ENCODE measurements at places on chromosomes 11 and 22.
A peak's percentile ranks its signal among the peaks of the same experiment; 100 is the strongest.

GRCh38 chr22:21626073-21626734 lies 3.6 kb downstream of the YDJC start:
- DNase-seq: no peak

- no peak for DNase-seq
Observed at GRCh38 chr11:117606790-117607189, 190.2 kb downstream of the DSCAML1 start.

DNA sequence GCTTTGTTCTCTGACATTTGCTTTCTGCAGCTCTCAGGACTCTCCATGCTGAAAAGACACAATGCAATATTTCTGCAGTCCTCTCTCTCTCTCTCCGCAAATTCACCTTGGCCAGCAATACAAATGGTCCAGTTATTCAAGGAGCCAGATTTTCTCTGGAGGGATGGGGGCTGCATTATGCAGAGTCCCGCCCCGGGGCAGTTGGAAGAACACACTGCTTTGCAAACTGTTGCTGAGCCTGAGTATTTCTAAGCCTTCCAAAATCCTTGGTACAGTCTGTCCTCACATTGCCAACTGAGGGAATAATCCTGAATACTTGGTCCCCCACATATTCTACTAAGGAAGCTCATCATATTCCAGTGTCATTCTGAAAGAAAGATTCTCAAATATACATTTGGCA lies 94.3 kb upstream of the ZC3H12C start:
- no peak for DNase-seq

- peak; percentile 87 for DNase-seq
Observed at GRCh38 chr22:30968924-30969531, at the start of gene TUG1. TSS of gene TUG1 (plus strand) at chr22:30969265.

DNA sequence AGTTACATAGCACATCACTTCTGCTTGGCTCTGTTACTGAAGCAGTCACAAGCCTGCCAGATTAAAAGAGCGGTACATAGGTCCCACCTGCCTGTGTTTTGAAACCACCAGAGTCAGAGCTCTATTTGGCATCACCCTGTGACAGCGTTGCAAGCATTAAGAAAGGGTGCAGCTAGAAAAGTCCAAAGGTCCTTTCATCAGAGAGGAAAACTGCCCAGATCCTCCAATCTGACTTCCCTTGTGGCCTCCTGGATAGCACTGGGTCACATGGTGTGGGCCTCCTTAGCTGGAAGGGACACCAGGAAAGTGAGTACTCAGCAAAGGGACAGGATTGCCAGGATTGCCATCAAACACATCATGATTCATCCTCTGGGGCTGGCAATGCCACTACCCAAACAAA lies 22.9 kb downstream of the STX3 start:
- DNase-seq: no peak

DNA sequence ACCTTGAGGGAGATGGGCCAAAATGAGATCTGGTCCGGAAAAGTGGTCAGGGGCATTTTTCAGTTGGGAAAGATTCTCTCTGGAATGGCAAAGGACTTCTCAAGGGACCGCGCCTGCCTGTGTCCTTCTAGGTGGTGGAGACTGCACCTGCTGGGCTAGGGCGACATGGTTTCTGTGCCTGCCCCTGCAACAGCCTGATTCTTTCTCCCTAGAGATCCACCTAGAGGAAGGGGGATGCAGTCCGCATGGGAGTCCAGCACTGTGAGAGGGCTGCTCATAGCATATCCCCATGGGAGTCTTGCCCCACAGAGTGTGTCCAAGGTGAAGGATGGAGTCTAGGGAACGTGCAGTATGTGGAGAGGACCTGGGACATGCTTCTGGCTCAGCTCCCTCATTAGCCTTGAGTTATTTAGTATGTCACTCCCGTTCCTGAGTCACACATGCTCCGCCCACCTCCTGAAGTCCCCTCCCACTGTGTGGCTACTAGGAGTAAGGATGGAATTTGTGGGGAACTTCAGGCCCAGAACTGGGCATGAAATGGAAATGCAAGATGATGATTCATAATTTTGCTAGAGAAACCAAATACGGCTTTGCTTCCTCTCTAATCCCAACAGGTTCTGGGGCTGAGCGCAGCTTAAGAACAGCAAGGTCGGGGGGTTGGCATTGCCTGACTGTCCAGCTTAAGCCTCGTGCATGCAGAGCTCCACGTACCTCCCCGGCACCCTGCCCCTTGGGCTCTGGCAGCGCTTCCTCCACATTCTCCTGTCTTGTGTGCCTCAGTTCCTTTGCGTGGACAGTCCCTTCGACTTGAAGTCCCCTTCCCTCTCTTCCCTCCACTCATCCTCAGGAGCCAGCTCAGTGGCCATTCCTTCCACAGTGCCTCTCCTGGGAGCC lies 35.0 kb downstream of the GRIK4 start:
- DNase-seq: no peak

DNA sequence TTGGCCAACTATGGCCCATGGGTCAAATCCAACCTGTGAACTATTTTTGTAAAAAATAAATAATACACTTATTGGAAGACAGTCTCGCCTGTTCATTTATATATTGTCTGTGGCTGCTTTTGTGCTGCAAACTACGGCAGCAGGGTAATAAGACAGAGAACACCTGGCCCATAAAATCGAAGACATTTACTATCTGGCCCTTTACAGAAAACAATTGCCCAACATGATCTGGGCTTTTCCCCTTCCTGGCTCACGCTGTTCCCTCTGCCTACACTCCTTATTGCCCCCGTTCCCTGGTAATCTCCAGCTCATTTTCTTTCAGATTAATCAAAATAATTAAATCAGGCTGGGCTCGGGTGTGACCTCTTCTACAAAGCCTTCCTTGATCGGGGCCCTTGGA lies 5.6 kb downstream of the PLAAT2 start:
- no peak for DNase-seq

GRCh38 chr22:37151401-37151800 lies 1.7 kb upstream of the IL2RB start:
- no peak for DNase-seq

- DNase-seq: no peak
Observed at GRCh38 chr11:27055065-27055682, 14.6 kb downstream of the BBOX1 start.

DNA sequence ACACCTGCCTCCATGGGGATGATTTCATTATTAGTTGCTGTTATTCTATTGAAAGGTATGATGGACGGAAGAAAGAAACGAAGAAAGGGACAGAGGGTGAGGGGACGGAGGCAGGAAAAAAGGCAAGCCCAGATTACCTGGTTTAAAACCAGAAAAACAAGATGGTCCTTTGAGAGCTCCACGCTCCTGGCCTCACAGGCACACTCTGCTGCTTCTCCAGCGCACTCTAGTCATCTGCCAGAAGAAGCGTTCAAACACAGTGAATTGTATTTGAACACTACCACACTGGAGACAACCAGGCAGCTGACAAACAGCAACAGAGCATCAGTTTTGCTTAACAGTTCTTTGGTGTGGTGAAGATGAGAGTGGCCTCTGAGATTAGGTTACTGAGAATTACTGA lies 216.9 kb downstream of the CADM1 start:
- no peak for DNase-seq

GRCh38 chr11:6472934-6473333 lies 807 bp downstream of the TRIM3 start:
- no peak for DNase-seq

DNA sequence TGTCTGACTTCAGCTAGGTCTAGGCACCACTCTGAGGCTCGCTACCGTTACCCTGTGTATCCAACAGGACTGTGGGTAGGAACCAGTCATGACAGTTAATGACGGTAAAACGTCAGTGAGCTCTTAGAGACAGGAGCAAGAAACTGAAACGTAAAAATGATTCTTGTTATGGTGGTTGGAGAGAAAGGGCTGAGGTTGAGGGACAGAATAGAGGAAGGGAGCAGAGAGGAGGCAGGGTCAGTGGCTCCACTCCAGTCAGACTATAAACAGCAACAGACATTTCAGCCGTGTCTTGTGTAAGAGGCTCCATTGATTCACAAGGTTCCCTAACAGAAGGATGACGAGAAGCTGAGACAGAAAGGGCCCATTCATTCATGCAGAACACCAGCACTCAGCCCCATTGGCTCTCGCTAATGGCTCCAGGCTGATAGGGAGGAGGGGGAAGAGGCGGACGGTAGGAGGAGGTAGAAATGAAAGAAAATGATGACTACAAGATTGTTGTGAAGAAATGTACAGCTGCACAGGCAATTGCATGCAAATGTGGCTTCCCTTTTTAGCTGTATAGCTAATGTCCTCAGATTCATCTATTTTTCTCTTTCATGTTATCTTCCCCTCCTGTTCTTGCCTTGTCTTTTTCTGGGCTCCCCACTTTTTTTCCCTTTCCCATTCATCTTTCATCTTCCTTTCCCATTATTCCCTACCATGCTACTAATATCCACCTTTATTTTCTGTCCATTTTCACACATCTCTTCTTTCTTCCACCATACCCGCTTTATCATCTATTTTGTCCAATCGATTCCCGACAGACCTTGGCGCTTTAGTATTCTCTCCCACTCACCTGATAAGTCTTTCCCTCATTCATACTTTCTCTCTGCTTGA lies 34.3 kb downstream of the ETS1 start:
- no peak for DNase-seq

DNA sequence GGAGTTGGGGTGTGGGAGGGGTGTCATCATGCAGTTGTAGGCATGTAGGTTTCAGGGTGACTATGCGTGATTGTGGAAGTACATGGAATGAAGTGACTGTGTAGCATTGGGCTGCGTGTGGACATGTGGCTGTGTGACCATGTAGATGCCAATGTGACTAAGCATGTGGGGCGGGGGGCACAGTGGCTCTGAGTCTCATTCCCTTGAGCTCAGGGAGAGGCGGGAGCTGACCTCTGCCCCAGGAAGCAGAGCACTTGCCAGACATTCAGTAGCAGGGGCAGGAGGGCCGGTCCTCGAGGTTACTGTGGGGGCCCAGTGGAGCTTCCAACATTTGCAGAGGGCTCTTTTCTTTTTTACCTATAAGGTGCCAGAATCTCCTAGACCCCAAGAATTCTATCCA lies 440 bp upstream of the KLHL35 start:
- DNase-seq: no peak

DNA sequence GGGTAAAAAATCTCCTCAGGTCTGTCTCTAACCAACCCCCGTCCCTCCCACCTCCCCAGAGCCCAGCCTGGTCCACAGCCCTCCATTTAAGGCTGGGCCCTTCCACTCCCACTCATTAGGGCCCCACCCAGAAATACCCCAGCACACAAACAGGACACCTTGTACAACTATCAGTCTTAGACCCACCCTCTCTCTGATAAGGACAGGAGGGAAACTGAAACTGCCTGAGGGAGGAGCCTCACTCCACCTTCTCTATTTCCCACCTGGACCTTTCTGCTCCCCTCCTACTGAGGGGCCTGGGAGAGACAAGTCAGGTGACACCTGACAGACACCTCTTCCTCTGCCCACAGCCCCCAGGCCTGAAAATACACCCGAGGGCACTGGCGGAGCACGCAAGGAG lies 90.2 kb downstream of the PLEKHA7 start:
- no peak for DNase-seq

GRCh38 chr11:118156531-118157185 lies 4.0 kb upstream of the SCN4B start:
- no peak for DNase-seq

- no peak for DNase-seq
Observed at GRCh38 chr11:126313826-126314225, 10.0 kb downstream of the DCPS start.

DNA sequence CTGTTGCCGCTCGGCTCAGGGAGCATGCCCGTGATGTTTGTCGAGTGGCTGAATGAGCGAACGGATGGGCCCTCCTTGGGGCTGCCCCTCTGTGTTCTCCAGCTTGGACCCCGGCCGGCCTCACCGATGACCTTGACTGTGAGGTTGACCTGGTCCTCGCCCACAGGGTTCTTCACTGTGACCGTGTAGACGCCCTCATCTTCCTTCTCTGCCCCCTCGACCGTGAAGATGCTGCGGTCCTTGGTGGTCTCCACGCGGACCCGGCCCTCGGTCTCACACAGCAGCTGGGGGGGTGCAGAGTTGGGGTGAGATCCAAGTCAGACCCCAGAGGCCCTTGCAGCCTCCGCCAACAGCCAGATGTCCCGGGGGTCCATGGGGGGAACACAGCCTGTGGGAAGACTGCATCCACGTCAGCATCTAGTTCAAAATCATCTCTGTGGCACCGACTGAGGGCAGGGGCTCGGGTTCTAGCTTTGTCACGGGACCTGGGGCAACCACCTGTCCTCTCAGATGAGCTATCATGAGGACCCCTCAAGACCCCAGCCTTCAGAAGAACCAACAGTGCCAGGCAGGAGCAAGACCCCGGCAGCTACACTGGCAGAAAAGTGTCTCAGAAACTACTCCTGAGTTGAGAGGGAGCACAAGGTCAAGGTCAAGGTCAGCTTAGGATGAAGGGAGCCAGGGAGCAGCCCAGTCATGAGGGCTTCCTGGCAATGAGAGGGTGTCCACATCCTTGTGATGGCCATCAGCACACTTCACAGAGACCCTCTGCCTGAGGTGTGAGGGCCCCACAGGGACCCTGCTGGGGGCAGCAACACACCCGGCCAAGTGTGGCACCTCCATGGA lies 13.9 kb downstream of the MYBPC3 start:
- no peak for DNase-seq

DNA sequence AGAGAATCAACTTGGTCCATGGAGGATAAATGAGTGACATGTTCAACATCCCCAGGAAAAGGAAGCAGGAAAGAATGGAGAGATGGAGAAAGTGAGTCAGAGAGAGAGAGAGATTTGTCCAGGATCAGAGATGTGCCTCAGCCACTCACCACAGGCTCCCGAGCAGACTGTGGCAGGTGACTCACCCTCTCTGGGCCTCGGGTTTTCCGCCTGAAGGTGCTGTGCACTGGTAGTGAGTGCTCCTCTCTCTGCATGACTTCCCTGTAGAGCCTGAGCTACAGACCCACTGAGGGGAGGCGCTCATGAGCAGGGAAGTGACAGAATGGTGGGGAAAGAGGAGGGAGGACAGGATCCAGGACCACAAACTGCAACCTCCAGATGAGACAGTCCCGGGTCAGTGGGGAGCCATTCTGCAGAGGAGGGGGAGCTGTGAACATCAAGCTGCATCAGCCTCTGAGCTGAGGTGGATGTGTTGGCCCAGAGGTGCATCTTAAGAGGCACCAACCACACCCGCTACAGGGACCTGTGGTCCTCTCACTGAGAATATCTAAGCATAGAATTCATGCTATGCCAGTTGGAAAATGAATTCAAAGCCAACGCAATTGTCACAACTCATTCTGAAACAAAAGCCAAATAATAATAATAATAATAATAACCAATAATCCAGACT lies 433.4 kb downstream of the BRD1 start:
- DNase-seq: no peak

DNA sequence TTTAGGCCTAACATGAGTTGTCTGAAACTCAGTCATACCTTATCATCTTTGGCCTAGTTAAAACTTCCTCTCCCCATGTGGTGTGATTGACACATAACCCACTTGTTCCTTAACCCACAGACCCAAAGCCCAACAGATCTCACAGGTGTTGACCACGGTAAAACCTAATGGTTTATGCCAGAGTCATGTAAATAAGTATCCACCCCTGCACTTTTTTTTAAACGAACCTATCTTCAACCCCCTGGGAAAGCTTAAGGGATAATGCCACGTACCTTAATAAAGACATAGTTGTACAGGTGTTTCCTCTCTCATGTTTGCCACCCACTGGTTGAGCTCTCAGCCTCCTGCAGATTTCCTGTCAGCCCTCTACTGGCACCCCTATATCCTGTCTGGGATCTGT lies 709.3 kb upstream of the CCDC179 start:
- DNase-seq: no peak
